ENCODE measurements at places on chromosomes 1 and 21.

DNA sequence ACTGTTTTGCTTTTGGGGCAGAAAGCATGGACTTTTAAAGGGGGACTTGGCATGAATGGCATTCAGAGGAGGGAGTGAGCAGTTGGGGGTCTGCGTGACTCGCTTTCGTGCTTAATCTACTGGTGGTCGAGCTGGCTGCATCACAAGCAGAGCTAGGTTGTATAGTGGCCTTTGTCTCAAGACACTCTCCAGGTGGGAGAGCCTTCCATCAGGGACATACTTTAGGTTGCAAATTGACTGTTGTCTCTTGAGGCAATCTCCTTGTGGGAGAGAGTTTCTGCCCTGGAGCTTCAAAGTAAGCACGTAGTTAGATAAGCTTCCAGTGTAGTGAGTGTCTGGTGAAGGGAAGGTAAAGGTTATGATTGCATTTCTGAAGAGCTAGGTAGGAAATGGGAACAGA is 93.9 kb downstream of the C1orf21 start:
- no peak for DNase-seq

GRCh38 chr1:11338284-11338924 is 65.4 kb downstream of the UBIAD1 start:
- no peak for DNase-seq

DNA sequence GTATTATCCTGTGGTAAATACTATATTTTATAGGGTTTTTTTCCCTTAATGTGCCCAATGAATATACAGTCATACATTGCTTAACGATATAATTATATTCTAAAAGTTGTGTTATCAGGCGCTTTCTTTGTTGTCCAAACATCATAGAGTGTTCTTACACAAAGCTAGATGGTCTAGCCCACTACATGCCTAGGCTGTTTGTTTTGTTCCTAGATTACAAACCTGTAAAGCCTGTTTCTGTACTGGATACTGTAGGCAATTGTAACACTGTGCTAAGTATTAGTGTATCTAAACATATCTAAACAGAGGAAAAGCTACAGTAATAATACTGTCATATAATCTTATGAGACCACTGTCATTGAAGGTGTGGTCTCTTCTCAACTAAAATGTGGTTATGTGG is 242.6 kb upstream of the C1orf105 start:
- no peak for DNase-seq

GRCh38 chr1:222975472-222976122 is 160.8 kb downstream of the DISP1 start:
- no peak for DNase-seq

DNA sequence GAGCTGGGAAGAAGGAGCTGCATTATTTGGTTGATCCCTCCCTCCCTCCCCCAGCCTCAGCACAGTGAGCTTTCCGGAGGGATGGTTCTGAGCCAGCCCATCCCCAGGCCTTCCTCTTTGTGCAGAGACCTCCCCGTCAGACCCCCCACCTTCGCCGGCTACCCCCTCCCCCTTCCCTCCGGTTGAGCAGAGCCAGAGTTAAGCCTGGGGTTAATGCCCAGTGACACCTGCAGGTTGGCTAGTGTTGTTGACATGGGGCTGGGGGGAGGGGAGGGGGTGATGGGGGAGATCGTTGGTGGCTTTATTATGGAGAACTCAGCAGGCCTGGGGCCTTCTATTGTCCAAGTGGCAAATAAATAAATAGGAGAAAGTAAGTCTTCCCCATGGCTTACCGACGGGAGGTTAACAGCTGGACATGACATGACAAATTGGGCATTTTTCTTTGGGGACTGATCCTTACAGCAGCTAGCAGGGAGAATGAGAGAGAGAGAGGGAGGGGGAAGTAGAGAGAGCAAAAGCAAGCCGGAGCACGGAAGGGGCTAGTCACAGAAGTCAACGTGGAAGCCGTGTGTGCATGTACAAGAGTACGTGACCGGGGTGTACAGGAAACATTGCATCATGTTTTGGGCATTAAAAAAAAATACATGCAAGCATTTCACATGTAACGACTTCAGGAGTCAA is 131.1 kb downstream of the TMEM53 start:
- DNase-seq: no peak

DNA sequence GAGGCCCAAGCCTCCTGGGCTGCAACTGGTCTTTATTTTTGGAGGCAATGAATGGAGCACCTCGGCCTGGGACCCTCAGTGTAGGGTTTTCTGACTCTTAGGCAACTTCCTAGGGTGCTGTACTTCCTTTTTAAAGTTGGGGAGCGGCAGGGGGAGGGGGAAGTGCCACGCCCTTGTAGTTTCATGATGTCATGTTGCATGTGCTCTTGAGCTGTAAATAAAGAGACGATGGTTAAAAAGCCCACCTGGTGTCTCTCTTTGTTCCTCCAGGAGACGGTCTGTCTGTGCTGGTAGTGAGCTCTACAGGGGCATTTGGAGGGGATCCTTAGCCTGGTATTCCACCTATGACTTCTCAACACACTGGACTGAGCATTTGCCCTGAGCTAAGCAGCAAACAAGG is 10.3 kb upstream of the AGTRAP start:
- no peak for DNase-seq

DNA sequence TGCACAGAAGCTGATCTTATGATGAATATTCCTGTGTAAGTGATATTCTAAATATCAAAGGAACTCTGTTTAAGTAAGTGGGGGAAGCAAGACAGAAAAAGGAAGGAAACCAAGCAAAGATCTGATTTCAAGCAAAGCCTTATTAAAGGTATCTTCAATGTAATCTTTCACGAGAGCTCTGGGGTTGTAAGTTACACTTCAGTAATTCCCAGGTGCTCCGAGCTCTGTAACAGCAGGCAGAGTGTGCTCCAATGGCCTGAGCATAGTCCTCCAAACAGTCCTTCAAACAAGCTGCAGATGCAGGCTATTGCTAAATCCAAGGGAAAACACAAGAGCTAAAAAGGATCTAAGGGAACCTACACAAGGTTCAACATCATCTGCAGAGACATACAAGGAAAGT is 949.7 kb upstream of the TMPRSS15 start:
- DNase-seq: no peak

GRCh38 chr1:175222296-175222938 is 29.8 kb upstream of the KIAA0040 start:
- no peak for DNase-seq

- no peak for DNase-seq
Observed at GRCh38 chr1:14282707-14283106, 315.8 kb upstream of the KAZN start.

DNA sequence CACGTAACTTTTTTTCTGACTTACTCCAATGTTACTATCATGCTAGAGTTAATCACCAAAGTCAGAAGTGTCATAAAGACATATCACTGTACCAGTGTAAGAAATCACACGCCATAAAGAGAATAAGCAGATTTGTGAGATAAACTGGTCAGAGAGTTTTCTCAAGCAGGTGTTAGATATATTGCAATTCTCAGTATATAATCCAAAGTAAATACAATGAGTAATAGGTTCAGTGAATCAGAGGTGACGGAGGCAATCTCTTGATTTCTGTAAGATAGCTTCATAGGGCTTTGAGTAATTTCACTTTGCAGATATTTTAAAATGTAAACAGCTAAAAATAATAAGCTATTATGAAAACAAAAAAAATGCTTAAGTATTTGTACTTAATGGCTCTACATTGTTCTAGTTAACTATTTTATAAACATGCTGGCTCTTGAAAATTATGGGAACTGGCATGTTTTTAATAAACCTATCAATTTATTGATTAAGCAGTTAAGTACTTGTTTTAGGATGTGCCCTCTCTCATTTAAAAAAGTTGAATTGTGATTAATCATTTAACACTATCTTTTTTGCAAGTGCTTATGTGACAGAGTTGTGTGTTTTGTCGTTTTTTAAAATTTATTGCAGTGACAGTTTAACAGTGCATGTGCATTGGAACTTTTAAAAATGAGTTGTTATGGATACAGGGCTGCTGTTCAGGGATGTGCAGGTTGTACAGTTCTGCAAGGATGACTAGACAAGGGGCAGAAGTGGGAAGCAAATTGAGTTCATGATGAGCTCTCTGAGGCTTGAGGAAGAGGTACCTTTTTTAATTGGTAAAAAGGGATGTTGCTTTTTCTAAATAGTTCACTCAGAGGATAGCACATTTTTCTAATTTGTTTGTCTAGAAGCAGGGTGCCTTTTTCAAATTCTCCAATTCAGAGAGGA is 119.1 kb downstream of the USP25 start:
- DNase-seq: no peak

DNA sequence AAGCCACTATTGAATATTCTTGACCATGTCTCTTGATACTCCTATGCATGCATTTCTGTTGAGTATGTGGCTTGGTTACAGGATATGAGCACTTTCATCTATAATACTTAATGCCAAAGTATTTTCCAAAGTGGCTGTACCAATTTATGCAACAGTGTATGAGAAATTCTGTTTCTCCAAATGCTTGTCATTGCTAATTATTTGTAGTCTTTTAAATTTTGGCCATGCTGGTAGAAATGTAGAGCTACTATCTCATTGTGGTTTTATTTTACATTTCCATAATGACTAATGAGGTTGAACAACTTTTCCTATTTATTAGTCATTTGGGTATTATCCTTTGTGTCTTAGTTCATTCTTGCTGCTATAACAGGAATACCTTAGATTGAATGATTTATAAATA is 71.4 kb upstream of the TSPAN2 start:
- no peak for DNase-seq

DNA sequence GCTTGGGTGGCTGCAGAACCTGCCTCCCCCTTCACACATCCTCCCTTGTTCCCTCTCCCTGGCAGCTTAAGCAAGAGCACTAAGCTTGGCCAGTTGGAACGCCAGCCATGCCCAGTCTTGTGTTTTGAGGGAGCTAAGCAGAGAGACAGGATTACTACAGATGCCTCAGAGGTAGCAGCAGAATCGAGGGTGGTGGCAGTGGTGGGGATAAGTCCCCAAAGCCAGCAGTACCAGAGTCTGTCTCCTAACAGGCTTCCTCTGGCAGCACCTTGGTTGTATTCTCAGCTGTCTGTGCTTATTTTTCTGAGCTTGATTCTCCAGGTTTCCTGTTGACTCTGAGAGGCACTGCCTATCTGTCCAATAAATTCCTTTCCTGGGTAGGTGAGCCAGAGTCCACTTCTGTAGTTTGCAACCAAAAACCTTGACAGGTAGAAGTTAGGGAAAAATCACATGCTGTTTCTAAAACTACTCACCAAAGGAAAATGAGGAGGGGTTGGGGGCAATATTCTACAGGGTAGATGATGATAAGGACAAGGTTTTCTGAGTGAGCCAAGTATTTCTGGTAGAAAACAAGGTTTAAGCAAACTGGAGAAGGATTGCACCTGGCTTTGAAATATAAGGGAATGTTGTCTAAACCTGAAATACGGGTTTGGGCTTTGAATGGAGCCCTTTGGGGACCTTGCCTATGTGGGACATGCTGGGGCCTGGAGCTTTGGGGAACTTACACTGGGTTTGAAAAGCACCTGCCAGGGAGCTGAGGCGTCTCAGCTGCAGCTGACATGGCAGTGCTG is 100.8 kb downstream of the PBX1 start:
- DNase-seq: no peak

DNA sequence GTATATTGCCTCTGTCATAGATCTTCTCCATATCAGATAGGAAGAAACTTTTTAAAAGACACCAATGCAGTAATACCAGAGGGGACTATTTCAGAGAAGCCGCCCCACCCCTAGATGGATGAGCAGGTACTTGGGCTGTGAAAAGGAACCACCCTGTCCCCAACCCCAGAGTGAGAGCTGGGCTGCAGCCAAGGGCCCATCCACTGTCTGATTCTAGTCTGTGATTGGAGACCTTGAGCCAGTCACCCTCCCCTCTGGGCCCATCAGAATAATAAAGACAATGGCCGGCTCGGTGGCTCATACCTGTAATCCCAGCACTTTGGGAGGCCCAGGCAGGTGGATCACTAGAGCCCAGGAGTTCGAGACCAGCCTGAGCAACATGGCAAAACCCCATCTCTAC is 5.0 kb downstream of the CLEC20A start:
- DNase-seq: no peak

- DNase-seq: no peak
Observed at GRCh38 chr1:86594284-86594770, 47.4 kb downstream of the CLCA4 start.

- no peak for DNase-seq
Observed at GRCh38 chr1:13992489-13993285, 292.7 kb downstream of the PRDM2 start.

DNA sequence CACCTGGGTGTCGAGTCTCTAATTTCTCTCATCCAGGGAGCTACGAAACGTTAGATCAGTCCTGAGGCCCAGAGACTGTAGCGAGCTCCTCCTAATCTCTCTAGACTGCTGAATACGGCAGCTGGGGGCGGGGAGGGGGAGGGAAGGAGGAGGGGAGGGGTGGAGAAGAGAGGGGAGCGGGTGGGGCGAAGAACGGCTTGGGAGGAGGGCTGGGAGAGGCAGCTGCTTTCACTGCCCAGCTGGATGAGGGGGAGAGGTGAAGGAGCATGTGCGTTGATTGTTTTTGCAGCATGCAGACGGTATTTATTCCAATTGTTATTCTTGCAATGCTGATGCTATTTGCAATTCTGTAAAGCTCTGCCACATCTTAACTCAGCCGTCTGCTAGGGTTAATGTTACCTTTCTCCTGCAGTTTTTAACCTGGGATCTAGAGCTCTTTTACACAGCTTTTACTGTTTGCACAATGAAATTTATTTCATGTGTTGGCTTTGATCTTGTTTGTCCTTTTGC is 790 bp downstream of the DNAJC6 start:
- DNase-seq: no peak

DNA sequence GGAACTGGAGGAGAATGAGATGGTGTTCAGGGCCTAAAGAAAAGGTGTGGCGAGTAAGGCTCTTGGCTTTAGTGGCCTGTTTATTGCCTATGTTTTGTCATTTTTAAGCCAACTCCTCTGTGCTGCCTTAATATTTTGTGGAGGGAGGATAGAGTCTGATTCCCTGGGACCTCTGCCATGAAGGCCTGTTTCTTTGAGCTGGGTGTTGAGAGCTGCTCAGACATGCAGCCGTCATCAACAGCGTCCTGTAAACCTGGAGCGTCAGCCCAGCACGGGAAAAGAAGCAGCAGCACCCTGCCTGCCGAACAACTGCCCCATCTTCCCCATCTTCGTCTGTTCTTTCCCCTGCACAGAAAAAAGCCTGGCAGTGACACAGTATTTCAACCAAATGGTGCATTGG is 27.1 kb upstream of the SNX27 start:
- no peak for DNase-seq

DNA sequence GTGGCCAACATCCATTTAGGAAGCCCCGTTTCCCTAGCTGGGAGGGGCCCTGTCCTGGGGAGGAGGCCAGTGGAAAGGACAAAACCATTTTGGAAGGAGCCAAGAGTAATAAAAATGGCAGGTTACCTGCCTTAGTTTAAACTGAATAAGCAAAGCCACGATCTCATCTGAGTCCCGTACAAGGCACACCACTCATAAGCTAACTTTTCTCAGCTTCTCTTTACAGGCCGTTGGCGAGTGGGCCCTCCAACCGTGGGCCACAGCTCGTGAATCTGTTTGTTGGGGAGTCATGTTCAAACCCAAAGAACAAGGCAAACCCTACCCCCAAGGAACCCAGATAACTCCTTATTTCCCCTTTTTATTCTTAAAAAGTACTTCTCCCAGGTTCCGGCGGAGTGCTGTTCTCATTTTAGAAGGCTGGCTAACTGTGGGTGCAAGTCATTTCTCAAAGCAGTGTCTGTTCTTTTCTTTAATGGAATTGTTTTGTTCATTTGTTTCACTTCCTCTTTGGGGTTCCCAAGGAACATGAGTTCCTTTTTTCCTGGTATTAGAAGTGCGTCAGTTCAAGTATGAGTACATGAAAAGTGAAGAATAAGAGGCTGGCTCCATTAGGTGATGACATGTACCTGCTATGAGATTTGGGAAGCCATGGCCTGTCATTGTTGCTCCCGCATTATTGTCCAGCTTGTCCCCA is 89.0 kb downstream of the PSMG1 start:
- no peak for DNase-seq
